Coronary artery (tissue), 2 donors: ENCODE measurements at places on chromosomes 6 and 20.
A peak's percentile ranks its signal among the peaks of the same experiment; 100 is the strongest.

- no peak for DNase-seq
Observed at GRCh38 chr20:35085477-35086225, 7.0 kb downstream of the TRPC4AP start.

DNA sequence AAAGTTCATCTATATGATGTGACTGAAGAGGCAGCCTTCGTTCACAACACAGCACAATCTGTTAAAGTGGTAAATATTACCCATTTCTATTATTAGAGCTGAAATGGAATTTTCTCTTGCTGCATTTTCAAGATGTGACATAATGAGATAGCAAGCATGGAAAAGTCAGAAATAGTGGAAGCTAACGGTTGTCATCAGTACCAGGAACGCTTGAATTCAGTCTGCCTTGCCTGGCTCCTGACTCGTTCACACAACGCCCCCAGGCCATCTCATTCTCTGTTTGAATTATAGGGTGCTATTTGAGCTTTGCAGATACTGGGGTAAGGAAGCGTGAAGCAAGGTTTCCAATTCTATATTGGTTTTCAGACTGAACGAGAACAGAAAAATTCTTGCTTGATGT lies 116.5 kb upstream of the MAP3K7 start:
- DNase-seq, result no peak

- no peak for DNase-seq
Observed at GRCh38 chr6:20417819-20418218, 16.1 kb downstream of the E2F3 start.

- DNase-seq, result peak; percentile 73
Observed at GRCh38 chr6:159104163-159104925, 59.6 kb upstream of the TAGAP start.

DNA sequence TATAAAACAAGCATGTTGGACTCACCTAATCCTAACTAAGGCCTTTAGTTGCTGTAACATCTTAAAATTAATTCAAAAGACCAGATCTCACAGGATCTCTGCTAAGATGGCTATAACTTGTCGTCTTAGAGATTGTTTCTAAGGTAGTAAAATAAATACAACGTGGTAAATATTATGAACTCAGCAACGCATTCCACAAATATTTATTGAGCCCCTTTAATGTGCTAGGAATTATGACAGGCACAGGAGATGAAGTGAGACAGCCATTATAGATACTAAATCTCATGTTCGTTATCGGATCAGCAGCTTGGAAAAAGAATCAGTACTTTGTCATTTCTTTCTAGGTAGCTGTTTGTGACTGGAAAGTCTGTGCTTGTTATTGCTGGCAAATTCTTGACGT lies 20.9 kb upstream of the MCM3 start:
- DNase-seq, result no peak

- no peak for DNase-seq
Observed at GRCh38 chr6:127073222-127073621, 45.2 kb upstream of the RSPO3 start.

- no peak for DNase-seq
Observed at GRCh38 chr20:62472941-62473585, 2.7 kb downstream of the GATA5 start.

GRCh38 chr20:8152183-8152582 lies 20.1 kb downstream of the PLCB1 start:
- DNase-seq, result no peak

GRCh38 chr6:32432050-32432450 lies 7.6 kb upstream of the HLA-DRA start:
- no peak for DNase-seq

DNA sequence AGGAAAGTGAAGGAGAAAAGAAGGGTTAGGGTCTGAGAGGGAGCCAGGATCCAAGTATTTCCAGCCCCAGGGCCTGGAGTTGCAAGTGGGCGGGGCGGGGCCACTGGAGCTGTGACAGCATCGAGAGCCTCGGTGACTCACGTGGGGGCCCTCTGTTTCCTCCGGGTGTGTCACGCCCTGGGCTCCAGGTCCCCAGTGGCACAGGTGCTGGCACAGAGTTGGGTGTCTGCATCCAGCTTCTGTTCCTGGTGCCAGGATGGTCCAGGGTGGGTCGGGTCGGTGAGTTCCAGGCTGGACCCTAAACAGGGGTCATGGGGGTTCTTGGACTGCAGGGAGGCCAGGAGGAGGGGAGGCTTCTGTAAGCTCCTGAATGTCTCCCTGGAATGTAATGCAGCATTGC lies 16.7 kb downstream of the RAET1L start:
- DNase-seq, result peak; percentile 71

DNA sequence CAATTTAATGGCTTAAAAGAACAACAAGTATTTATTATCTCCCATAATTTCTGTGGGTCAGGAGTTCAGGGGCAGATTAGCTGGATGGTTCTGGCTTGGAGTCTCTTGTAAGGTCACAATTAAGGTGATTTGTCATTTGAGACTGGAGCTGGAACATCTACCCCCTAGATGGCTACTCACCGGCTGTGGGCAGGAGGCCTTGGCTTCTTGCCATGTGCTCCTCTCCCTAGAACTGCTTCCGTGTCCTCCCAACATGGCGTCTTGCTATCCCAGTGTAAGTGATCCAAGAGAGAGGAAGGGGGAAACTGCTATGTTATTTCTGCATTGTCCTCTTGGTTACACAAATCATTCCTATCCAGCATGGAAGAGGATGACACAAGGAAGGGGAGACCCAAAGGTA lies 210.2 kb upstream of the ECI2 start:
- no peak for DNase-seq

GRCh38 chr6:84065693-84066290 lies 32.2 kb downstream of the MRAP2 start:
- no peak for DNase-seq

- no peak for DNase-seq
Observed at GRCh38 chr6:4344317-4344899, 209.0 kb upstream of the ECI2 start.

DNA sequence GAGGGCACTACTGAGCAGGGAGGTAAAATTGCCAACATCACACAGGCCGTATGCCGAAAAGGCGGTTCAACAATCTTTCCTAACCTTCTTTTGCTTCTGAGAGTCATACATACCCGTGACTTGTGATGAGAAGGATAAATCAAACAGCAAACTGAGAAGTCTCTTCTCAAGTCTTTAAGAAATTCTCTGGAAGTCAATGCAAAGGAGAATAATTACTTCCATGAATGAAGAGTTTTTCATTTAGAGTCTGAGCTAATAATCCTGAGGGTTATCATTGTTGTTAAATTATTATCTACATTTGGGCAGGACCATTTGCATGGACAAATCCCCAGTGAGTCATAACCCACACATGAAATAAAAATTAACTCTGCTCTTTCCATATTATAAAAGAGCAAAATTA lies 22.4 kb upstream of the ILRUN start:
- no peak for DNase-seq
